ENCODE measurements at places on chromosomes 4 and X. TPM values are rescaled to one million over a fixed set of nuclear protein-coding genes. Genes with fewer than 3 reads are reported as not detected.

Gene RPA4
- total RNA-seq: 0.29 TPM

DNA sequence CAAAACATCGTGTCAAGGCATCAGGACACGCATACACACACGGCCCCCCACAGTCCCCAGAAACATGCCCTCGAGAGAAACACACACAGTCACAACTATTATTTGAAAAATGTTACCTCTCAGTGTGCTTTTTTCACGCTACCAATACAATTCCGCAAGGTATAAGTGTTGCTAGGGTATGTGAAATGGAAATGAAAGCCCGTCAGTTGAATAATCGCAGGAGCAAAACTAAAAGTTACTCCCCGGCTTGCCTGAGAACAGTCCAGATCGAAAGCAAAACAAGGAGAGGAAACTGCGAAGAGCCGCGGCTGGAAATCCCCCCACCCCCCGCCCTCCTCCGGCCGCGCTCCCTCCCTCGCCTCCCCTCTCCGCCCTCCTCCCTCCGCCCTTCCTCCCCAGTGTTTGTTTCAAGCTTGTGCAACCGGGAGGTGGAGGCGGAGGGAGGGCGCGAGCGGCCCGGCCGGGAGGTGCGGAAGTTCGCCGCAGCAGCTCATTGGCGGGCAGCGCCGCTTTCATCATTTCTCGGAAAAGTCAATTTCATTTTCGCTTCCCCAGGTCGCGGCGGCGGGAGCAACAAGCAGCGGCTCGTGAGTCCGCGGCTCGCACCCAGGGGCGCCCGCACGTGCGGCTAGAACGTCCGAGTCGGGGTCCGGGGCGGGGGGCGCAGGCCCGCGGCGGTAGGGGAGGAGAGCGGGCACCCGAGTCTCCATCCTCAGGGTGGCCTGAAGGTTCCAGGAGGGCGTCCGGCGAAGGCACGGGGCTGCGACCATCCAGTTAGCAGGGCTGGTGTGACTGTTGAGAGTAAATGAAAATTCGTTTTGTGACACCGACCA lies at the start of gene IRF2:
IRF2 (minus strand) TSS at position 288 of the 833 bp plus-strand sequence. CDS start 45,486 bp downstream, outside the sequence.
- DNase-seq: peak; percentile 98

GRCh38 chr4:9977518-9978031 lies 43.7 kb downstream of the SLC2A9 start:
- DNase-seq: no peak

Gene RBMXL3
- total RNA-seq: not detected

DNA sequence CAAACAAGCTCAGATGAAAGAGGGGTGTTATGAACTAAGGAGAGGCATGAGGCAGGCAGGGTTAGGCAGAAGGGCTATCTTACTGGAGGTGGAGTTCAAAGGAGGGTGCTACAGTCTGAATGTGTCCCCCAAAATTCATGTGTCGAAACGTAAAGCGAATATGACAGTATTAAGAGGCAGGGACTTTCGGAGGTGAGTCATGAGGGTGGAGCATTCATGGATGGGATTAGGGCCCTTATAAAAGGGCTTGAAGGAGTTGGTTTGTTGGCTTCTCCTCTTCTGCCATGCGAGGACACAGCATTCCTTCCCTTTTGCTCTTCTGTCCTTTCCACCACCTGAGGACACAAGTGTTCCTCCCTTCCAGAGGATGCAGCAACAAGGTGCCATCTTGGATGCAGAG lies 22.9 kb downstream of the APLN start:
- no peak for DNase-seq

Gene ABHD18
- 6.9 TPM for total RNA-seq

Gene NDNF
- total RNA-seq: not detected

DNA sequence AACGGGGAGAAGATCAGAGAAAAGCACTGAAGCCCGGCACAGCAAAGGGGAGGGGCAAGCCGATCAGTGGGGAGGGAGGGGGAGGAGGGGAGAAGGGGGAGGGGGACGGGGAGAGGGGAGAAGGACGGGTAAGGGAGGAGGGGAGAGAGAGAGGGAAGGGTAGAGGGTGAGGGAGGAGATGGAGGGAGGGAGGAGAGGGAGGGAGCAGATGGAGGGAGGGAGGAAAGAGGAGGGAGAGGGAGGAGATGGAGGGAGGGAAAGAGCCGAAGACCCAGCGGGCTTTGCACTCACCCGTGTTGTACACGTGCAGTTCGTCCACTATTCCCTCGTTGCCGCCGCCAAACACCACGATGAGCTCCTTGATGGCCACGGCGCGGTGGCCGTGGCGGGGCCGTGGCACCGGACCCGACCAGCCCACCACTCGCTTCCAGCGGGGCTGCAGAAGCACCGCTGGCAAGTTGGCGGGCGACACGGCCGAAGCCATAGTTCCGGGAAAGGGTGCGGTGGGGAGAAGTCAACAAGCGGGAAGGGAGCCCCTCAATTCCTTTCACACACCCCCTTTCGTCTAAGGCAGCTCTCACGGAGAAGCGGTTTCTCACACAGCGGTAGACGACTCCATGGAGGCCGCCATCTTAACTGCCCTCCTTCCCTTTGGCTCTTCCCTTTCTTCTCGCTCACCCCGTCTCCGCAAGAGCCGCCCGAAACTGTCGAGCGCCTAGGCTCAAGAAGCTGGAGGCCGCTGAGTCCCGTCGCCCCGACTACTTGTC lies 1.1 kb downstream of the HCFC1 start:
- peak; percentile 72 for DNase-seq

GRCh38 chr4:138979742-138980141 lies 35.8 kb upstream of the NOCT start:
- no peak for DNase-seq

GRCh38 chrX:8374041-8374825 lies 90.4 kb upstream of the VCX3B start:
- no peak for DNase-seq

Gene PCYT1B
- total RNA-seq: not detected

Gene TEX13B
- total RNA-seq: not detected

Gene FGFBP1
- total RNA-seq: not detected

DNA sequence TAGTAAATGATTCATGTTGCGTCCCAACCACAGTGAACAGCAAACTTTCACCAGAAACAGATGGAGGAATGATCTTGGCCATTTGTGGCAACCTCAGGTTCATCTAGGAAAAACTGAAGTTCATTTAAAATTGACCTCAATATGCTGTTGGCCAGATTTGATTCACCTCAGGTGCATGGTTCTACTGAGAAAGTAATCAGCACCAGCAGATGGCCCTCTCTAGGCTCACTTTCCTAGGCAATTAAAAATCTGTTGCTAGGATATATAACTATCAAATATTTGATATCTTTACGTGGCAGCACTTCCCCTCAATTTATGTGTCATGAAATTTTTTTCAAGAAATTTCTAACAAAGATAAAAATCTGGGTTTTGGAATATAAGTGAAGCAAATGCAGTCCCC lies 344.7 kb downstream of the GALNTL6 start:
- DNase-seq: no peak

- peak; percentile 39 for DNase-seq
Observed at GRCh38 chrX:40096395-40097091, 1.2 kb downstream of the BCOR start.

DNA sequence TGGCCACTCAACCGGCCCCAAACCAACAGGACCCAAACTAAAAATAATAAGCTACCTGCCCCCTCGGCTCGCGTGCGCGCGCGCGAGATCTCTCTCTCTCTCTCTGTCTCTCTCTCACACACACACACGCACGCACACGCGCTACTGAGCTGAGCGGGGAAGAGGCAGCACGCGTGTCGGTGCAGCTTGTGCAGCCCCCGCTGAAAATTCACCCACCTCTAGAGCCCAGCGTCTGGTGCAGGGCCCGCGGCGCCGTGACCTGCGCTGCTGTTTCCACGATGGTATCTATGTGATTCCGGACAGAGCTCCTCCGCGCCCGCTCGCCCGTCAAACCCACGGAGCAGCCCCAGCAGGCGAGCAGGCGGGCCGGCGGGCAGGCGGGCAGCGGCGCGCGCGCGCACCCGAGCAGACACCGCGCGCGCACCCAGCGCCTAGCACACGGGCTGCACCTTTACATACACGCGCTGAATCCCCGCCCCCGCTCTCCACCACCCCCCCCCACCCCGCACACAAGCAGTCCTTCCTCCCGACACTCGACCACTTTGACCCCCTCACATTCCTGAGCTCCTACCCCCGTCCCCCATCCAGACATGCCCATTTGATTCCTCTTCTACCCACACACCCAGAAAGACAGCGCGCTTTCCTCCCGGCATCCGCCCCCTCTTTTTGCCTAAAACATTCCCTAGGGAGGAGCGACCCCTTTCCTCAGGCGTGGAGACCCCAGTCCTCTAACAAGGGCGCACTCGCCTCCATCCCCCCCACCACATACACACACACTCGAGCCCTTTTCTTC lies 1.0 kb downstream of the SLITRK4 start:
- no peak for DNase-seq

Gene MAGEE1
- 1.1 TPM for total RNA-seq

Gene FAM53A
- 0.39 TPM for total RNA-seq

DNA sequence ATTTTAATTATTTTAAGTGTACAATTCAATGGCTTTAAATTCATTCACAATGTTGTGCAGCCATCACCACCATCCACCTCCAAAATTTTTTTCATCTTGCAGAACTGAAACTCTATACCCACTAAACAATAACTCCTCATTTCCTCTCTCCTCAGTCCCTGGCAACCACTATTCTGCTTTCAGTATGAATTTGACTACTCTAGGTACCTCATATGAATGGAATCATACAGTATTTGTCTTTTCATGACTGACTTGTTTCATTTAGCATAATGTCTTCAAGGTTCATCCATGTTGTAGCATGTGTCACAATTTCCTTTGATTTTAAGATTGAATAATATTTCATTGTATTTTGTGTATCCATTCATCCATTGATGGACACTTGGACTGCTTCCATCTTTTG lies 46.9 kb downstream of the KIF4A start:
- no peak for DNase-seq

DNA sequence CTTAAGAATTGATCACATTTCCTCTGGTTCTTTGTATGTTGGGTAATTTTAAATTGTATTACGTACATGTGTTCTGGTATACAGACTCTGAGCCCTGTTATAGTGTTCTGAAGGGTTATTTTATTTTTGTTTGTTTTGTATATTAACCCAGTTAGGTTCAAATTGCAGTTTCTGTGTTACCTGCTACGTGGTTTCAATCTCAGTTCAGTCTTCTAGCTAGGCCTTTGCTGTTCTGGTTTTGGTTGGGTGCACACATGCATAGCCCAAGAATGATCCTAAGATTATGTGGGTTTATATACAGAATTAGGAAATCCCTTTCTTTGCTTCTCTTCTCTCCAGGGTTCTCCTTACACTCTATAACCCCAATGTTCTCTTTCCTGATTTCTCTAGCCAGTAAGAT lies 161.0 kb downstream of the PPP1R2C start:
- no peak for DNase-seq

GRCh38 chr4:53016099-53016820 lies 154.1 kb downstream of the RASL11B start:
- no peak for DNase-seq

Gene TCEAL9
- total RNA-seq: 277 TPM

- no peak for DNase-seq
Observed at GRCh38 chr4:46648088-46648744, 258.3 kb upstream of the GABRA2 start.

- no peak for DNase-seq
Observed at GRCh38 chr4:42425146-42426065, 28.1 kb downstream of the SHISA3 start.

- no peak for DNase-seq
Observed at GRCh38 chr4:43410636-43411035, 518.1 kb downstream of the GRXCR1 start.

Gene SUPT20HL2
- not detected for total RNA-seq

- DNase-seq: no peak
Observed at GRCh38 chr4:24219209-24219608, 329.4 kb upstream of the PPARGC1A start.

DNA sequence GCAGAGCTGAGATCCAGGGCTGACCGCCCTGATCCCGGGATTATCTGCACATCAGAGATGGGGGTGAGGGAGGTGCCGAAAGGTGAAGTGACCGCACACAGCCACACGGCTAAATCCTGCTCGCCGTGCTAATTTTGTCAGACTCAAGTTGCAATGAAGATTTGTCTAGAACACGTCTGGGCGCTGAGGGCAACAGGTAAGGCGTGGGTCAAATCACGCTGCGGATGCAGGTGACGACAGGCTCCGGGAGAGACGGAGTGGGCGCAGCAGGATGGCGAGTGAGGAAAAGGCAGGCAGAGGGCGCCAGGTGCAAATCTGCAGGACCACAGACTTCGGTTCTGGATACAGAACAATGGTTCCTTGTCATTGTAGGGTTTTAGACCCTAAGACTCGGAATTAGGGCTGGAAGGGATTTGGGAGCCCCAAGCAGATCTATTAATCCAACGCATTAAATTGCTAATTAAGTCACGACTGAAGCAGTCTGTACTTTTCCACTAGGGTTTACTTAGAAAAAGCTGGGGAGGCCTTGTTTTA lies 1.9 kb upstream of the TBC1D14 start:
- no peak for DNase-seq

- no peak for DNase-seq
Observed at GRCh38 chrX:16678689-16679088, 28.7 kb downstream of the S100G start.

DNA sequence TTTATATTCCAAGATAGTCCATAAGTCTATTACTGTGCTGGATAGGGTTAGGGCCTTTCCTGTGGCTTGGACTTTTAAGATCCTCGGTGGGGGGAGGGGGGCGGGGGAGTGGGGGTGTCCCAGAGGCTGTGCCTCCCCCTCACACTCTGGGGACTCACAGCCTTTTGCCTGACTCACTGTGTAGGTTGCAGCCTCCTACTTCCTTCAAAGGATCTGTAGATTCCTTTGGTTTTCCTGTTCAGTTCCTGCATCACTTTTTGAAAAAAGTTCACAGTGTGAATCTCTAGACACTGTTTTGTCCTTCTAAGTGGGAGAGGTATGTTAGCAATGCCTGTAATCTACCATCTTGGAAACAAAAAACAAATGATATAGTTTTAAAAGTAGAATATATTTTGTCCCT lies 999.9 kb downstream of the GLUD2 start:
- no peak for DNase-seq

- DNase-seq: peak; percentile 37
Observed at GRCh38 chr4:89024051-89024675, 32.8 kb downstream of the FAM13A start.

Gene UGT2B7
- not detected for total RNA-seq

Gene MGARP
- total RNA-seq: 1.6 TPM
